Aorta (tissue), 5 donors: ENCODE measurements at places on chromosomes 1 and 21. TPM values are rescaled to one million over a fixed set of nuclear protein-coding genes. Genes with fewer than 3 reads are reported as not detected.

Gene WDR64
- not detected for total RNA-seq

DNA sequence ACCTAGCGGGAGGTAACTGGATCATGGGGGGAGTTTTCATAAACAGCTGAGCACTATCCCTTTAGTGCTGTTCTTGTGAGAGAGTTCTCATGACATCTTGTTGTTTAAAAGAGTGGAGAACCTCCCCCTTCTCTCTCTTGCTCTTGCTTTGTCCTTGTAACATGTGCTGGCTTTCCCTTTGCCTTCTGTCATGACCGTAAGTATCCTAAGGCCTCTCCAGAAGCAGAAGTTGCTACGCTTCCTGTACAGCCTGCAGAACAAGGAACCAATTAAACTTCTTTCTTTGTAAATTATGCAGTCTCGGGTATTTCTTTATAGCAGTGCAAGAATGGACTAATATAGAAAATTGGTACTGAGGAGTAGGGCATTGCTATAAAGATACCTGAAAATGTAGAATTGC, 515.6 kb downstream of the NEGR1 start:
- no peak for DNase-seq

GRCh38 chr1:235504122-235504493, at the start of gene B3GALNT2:
Gene B3GALNT2 (minus strand): TSS chr1:235504452. CDS start chr1:235504252, 200 bp downstream.
- DNase-seq: no peak

Gene PSMG1
- 23.6 TPM for total RNA-seq

- DNase-seq: no peak
Measured at GRCh38 chr1:83512373-83513193, 486.3 kb downstream of the TTLL7 start.

GRCh38 chr1:58818075-58818474, 34.2 kb upstream of the JUN start:
- DNase-seq: no peak

Gene EFNA3
- total RNA-seq: 3.2 TPM

GRCh38 chr21:14591882-14592281, 45.8 kb upstream of the SAMSN1 start:
- DNase-seq: peak; percentile 54

- DNase-seq: no peak
Measured at GRCh38 chr1:165958306-165958705, 130.9 kb downstream of the UCK2 start.

DNA sequence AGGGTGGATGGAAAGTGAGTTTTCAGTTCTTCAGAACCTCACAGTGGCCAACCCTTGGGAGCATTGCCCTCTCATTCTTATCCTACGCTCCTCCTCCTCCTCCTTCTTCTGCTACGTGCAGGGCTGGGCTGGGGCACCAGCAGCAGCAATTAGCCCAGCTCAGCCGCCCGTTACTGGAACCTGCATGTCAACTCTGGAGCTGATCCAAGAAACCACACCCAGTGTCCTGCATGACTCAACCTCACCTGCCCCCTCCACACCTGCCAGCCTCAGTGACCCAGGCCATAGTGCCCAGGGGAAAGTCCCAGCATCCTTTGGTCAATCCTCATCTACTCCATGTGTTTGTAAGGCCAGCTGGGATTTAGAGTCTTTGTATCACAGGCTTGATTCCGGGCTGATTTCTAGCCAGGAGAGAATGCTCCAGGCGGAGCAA, 12.6 kb downstream of the ELF3 start:
- no peak for DNase-seq

Gene C1orf87
- 0.23 TPM for total RNA-seq

Gene LCA5L
- 1.8 TPM for total RNA-seq

Gene COPA
- 193 TPM for total RNA-seq

DNA sequence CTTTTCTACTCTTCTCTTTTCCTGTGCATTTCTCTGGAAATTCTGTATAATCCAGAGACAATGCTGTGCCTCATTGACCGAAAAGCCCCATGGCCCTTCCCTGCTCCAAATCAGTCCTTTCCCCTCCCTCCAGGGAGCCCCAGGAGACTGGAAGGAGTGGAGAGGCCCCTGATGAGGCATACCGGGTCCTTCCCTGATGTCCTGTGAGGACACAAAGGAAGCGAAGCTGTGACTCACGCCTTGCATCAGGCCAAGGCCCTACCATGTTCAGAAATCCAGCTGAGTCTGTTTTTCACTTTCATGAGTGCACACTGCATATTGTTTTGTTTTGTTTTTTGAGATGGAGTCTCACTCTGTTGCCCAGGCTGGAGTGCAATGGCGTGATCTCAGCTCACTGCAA, 38.7 kb upstream of the BECN2 start:
- no peak for DNase-seq

Gene CNTN2
- total RNA-seq: 1.3 TPM

DNA sequence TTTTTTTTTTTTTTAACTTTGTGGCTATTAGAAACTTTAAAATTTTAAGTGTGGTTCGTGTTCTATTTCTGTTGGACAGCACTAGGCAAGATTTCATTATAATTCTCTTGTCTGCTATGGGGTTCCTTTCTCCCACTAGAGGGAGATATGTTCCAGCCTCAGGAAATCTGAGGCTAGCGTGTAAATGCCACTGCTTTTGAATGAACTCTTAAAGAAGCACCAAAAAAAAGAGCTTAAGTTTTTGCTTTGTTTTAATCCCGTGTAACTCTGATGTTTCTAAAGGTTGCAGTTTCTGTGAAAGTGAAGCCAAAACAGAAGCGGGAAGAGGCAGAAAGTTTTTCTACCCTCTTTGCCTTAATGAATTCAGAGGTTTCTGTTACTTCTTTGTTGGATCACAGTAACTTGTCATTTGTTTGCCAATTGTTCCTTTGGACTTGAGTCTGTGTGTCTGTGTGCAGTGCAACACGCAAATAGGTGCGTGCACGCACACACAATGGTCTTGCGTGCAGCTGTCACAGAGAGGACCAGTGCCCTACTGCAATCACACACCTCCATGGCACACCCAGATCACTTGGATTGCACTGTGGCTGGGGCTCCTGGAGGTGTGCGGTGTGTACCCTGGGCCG, 32.3 kb downstream of the HHAT start:
- no peak for DNase-seq

Gene CD84
- 22.9 TPM for total RNA-seq

DNA sequence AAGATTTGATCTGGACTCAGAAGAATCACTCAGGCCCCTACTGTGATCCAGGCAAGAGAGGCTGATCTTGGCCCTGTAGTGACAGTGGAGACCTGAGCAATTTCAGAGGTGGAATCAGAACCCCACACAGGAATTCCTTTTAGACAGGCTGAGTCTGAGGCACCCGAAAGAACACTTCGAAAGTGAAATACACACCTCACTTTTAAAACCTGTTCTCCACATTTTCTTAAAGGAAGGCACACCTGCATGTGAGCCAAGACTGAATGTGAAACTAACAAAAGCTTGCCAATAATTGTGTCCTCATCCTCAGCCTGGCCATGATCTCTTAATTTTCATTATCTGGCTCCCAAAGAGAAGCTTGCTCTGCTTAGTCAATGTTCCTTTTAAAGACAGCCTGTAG, 32.2 kb downstream of the SIPA1L2 start:
- DNase-seq: no peak

DNA sequence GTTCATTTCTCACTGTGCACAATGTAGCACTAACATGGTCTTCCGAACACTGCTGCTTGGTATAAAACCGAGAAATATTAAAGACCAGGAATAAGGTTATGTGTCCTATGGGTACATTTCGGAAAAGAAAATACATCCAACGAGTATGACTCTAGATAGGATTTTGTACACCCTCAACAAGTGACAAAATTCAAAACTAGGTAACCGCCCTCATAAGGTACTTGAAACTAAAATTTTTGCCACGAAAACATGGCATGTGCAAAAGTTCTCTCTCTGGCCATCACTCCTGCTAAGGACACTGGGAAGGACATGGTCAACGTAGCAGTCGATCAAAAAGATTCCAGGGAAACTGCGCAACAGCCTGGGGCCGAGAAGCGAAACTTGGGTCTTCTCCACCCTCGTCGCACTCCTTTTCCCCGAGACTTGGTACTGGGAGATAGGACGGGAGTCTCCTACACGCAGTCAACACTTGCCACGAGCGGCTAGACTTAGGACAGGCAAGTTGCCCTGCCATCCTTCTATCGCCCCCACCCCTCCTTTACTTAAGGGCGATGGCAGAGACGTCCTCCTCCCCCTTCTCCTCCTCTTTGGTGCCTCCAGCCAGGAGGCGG, 338 bp upstream of the TOR1AIP1 start:
- peak; percentile 95 for DNase-seq

Gene KCNE2
- total RNA-seq: 2.4 TPM

DNA sequence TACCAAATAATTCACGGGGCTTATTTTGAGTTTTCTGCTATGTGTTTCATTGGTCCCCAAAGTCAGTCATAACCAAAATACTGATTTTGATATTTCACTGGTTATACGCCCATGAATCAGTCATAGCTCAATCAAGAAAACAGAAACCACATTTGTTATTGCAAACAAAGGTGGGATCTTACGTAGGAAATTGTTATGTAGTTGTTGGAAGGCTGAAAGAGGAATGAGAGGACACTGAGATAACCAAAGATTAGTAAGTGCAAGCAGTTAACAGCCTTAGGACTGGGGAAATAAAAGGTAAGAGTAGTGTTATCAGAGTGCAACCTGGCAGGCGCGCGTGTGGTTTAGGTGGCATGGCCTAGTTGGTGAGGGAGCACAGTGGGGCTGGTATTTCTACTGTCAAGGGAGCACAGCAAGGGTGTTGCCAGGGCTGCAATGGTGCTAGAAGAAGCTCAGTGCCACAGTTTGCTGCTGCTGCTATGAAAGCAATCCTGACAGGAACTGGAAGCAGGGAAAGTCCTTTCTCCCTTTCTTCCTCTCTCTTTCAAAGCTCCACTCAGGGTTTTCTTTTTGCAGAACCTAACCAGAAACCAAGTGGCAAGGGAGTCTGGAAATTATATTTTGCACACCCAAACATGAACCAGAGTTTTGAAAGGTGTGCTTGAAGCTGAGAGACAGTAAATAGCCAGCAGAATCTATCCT, 33.7 kb downstream of the RTCA start:
- no peak for DNase-seq

Gene TTLL10
- total RNA-seq: 0.15 TPM

GRCh38 chr21:27047283-27047657, 80.4 kb upstream of the ADAMTS5 start:
- no peak for DNase-seq

GRCh38 chr1:94096797-94097549, 24.0 kb downstream of the ABCA4 start:
- no peak for DNase-seq

Gene S100A6
- 934 TPM for total RNA-seq

GRCh38 chr1:159799446-159799985, 2.6 kb upstream of the FCRL6 start:
- no peak for DNase-seq

- peak; percentile 72 for DNase-seq
Measured at GRCh38 chr1:11736746-11737639, 1.1 kb downstream of the AGTRAP start.

Gene LAMC1
- total RNA-seq: 247 TPM

DNA sequence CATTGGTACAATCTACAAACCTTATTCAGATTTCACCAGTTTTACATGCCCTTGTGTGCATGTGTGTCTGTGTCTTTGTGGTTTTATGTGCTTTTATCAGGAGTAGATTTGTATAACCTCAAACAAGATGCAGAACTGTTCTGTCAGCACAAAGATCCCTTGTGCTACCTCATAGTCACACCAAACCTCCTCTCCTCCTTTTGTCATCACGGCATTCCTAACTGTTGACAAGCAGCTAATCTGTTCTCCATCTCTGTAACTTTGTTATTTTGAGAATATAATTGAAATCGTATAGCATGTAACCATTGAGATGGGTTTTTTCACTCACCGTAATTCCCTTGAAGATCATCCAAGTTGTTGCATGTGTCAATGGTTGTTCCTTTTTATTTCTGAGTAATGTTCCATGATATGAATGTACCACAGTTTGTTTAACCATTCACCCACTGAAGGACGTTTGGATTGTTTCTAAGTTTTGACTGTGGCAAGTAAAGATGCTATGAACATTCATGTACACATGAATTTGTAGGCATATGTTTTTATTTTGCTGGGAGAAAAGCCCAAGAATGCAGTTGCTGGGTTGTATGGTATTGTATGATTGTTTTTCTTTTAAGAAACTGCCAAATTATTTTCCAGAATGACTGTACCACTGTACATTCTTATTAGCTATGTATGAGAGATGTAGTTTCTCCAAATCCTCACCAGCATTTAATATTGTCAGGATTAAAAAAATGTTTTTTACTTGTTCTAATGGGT, 78.1 kb upstream of the B3GALT2 start:
- no peak for DNase-seq

DNA sequence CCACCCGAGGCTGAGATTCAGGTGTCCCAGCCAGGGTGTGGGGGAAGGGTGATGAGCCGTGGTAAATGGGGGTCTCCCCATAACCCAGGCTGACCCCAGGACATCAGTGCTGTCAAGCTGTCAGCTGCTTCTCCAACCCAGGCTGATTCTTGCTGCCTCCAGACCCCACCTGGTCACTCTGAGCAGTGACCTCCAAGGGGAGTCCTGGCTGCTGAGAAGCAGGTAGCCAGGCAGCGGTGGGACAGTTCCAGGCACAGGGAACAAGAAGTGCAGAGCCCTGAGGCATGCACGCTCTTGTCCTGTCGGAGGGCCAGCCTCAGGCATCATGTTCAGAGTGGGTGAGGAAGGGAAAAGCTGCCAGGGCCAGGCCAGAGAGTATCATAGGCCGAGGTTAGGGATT, 1.1 kb downstream of the ESPN start:
- DNase-seq: no peak

DNA sequence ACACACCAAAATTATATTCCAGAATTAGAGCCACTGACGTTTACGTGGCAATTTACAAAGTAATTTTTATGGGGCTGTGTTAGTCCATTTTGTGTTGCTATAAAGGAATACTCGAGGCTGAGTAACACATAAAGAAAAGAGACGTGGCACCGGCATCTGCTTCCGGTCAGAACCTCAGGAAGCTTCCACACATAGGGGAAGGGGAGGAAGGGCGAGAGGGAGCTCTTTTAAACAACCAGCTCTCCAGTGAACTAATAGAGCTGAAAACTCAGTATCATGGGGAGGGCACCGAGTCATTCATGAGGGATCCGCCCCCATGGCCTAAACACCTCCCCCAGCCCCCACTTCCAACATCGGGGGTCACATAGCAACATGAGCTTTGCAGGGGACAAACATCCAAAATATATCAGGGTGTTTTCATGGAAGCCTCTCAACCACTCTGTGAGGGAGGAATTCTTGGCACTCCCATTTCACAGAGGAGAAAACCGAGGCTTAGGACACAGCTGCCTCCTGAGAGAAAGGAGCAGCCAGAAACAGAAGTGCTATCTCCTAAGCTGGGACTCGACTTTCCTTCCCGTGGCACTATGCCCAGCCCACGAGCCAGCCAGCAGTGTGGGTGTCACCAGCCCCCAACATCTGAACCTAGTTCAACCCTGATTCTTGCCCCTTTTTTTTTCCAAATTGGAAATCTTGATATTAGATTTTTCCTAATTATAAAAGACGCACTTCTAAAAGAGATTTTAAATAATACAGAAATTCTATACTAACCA, 29.2 kb downstream of the MIS18A start:
- no peak for DNase-seq

Gene TESK2
- total RNA-seq: 8.1 TPM

GRCh38 chr1:75723989-75724471, 479 bp upstream of the ACADM start:
- peak; percentile 92 for DNase-seq

Gene PCAT6
- total RNA-seq: 1.7 TPM

Gene PPFIA4
- total RNA-seq: 22.7 TPM

Gene FCAMR
- not detected for total RNA-seq

Gene MX2
- 21.8 TPM for total RNA-seq
